ENCODE measurements at places on chromosomes 13 and 19. TPM values are rescaled to one million over a fixed set of nuclear protein-coding genes. Genes with fewer than 3 reads are reported as not detected.

- no peak for DNase-seq
These were observed 38.4 kb upstream of the TCF3 start for GRCh38 chr19:1690699-1691307.

DNA sequence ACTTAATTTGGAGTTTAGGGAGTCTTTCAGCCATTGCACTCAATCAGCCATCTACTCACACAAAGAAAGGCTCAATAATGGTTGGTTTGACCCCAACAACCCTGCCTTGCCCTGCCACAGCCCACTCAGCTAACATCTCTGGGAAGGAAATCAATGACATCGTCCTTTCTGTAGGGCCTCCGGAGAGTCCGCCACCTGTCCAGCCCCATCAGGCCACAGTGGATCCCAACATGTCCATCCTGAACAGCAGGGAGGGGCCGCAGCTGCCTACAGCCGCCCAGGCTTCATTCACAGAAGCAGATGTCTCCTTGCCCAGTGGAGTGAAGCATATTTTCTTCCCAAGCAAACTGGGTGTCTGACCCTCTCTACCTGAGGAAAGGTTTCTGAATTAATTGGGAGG is 4.2 kb upstream of the CDX2 start:
- DNase-seq = no peak

GRCh38 chr13:41382431-41382830 is 71.4 kb downstream of the NAA16 start:
- DNase-seq = no peak

Gene GARIN5A
- 1.9 TPM for total RNA-seq

Gene YJU2
- 22.2 TPM for total RNA-seq

Data from ureter (tissue), 1 donor.